HS-5 (cell line): ENCODE measurements at places on chromosomes 5 and 9.

DNA sequence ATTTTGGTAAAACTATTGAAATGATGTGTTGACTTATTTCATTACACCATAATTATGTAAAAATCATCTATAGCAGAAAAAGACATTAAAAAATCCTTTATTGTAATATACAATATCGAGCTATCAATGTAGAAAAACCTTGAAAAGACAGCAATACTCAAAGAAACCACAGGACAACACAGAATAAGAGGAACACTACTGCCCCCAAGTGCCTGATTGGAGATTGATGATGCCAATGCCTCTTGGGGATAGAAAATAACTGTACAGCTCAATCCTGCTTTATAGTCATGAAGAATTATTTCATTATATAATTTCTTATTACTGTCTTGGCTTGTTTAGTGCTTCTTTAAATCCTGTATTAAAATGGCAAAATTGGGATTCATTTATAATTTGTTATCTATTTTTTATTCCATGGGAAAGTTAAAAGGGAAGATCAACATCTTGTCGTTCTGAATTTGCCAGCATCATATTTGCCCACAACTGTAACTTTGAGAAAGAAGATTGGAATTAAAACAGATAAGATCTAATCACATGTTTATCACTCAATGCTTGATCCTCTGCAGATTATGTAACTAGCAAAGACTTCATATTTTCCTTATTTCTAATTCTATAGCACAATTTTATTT lies 337.5 kb downstream of the CDH9 start:
- DNase-seq, result peak; percentile 40

GRCh38 chr9:132908635-132909034 lies 29.9 kb downstream of the SPACA9 start:
- no peak for DNase-seq

DNA sequence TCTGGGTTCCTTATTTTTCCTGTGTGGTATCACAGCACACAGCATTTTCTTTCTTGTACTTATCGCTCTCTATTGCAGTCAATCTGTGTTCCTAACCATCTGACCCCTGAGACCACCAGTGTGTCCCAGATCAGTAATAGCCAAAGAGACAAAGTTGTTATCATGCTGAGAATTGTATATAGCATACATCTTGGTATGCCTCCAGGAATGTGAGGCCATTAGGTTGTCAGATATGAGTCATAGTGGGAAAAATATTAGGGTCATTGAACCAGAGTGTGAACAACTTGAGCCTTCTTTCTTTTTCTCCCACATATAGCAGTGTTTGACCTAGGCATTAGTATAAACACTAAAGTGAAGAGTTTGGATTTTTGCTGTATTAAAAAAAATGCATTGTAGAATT lies 106.3 kb downstream of the NDUFAF2 start:
- DNase-seq, result peak; percentile 74

GRCh38 chr9:19119801-19120440 lies 7.4 kb downstream of the PLIN2 start:
- no peak for DNase-seq

DNA sequence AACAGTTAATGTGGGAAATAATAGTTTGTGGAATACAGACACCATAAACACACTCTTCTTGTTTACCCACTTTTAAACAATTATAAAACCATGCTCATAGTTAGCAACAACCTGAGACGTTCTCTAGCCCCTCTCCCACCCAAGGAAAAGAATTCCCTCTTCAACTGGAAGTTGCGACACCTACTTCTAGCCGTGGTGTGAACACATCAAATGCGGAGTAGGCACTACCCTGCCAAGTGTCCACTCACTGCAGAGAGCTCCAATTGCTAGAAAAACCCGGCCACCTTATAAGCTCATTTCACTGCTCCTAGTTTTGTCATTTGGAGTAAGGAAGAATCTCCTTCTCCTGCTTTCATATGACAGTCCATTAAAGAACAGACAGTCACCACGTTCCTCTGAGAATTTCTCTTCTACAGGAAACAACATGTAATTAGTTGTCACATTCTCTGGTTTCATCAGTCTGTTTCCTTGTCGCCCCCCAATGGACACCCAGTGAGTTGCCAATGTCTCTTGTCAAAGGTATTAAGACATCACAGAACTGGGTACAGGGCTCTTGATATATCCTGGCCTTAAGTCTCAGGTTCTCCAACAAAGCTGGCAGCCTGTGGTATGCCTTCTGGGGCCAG lies 47.3 kb downstream of the PRLR start:
- DNase-seq, result peak; percentile 38
